GM13976 (cell line): ENCODE measurements at places on chromosomes 1 and 21.

GRCh38 chr1:22806584-22806983, 95.9 kb downstream of the EPHB2 start:
- no peak for DNase-seq

- DNase-seq = no peak
Measured at GRCh38 chr21:37432710-37433455, 66.3 kb downstream of the DYRK1A start.

DNA sequence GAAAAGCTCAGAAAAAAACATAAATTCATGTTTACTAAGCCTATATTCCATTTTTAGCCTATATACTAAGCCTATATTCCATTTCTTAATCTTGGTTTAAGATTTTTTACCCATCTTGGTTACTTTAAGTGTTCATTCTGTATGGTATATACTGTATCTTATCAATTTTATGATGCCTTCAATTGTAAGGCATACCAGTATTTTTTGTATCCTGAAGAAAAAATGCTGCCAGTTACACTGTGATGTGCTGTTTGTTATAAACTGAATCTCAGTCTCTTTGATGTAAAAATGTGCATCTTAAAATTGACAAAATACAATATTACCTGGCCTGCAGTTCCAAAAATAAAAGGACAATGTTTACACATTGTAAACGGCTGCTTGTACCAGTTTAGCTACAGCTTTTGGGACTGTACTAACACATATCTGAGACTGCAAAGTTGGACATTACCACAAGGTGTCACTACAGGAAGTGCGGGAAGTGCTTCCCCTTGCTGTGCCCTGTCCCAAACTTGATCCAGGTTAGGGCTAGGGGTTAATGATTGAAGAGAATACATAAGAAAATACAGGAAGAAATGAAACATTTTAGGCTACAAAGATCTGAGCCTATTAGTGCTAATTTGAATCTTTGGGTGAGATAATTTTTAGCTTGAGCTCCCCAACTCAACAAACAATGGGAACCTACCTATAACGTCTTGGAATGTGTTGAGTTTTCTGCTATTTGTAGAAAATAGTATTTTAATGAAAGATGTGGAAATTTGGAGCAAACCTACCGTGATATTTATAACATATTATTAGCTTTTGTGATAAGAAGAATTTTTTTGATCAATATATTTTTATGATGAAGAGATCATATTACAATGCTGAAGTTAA, 108.9 kb downstream of the LBR start:
- peak; percentile 44 for DNase-seq

GRCh38 chr1:10939654-10940450, 72.6 kb upstream of the TARDBP start:
- DNase-seq = peak; percentile 85

DNA sequence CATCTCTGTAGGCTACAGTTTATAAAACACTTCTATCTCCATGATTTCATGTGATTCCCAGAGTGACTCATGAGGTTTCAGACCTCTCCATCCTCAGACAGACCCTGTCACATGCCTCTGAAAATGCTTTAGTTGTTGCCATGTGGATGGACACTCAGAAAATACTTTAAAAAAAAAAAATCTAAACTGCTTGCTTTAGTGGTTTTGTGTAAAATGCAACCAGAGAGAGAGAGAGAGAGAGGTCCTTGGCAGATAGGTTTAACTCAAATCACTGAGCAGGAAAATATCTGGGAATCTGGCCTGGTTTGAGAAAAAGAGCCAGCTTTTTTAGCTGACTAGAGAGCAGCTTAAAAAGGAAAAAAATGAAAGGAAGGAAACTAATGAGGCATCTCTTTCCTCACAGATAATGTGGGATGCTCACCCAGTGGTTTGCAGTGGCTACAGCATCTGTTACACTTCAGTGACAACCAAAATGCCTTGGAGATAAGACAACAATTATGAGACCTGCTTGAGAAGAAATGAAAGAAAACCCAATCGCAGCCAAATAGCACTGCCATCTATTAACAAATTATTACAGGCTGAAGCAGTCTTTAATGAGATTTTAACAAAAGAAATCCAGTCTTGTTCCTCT, 54.6 kb upstream of the SYT14 start:
- no peak for DNase-seq

DNA sequence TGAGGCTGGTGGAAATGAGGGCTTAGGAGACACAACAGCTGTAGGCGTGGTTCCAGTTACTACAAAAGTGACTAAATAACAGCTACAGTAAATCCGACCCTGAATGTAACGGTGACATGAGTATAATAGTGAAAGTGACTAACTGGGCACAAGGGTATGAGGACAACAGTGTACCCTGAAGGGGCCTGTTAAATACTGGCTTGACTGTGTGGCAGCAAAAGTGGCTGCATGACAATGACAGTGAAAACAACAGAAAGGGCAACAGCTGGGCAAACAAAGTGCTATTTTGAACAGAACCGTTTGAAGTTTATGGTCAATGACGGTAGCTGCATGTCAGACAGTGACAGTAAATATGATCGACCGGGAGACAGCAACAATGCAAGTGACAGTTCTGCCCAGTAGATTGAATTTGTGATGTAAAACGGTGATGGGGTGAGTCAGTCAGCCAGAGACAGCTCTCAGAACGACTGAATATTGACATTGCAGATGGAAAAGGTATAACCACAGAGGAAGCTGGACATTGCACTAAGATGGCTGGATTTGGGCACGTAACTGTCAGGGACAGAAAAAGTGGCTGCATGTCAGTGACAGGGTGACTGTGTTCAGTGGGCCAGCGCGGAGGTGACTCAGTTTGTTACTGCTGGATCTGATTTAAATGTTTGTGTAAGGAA, 1.2 kb upstream of the ZBTB40 start:
- DNase-seq = no peak
